ENCODE measurements at places on chromosomes 12 and 14.

DNA sequence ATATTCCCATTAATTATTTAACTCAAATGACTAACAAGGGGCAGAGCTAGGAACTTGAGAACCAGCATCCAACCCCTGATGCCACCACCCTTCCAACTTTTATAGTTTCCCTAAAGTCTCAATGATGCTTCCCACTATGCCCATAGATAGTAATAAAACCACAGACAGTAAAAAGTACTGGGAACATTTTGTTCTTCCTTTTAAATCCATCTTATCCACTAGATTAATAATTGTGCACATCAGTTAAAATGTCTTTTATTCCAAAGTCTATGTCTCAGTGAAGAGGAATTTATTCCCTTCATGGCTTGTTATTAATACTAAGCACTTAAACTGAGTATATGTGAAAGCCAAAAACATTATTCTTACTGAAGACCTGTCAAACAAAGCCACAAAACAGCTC is 45.8 kb downstream of the SINHCAF start:
- no peak for DNase-seq

- DNase-seq = no peak
Observed at GRCh38 chr12:69947897-69948296, 122.9 kb downstream of the MYRFL start.

- DNase-seq = no peak
Observed at GRCh38 chr12:83634726-83635267, 948.1 kb downstream of the TMTC2 start.

DNA sequence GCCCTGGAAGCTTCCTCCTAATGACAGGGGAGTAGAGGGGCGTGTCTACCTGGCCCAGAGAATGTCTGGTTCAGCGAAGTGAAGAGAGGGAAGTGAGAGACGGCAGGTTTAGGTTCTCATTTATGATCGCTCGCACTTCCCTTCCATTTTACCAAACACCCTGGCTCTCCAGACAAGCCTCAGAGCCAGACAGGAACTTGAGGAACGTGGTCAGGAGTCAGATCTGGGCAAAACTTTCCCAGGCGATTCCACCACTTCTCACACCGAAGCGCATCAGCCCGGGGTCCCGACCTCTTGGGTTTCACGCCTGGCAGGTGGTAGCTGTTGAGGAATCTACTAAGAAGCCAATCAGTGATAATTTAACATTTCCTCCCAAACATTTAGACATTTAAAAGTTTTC is 21.3 kb downstream of the ACTN1 start:
- DNase-seq = no peak

DNA sequence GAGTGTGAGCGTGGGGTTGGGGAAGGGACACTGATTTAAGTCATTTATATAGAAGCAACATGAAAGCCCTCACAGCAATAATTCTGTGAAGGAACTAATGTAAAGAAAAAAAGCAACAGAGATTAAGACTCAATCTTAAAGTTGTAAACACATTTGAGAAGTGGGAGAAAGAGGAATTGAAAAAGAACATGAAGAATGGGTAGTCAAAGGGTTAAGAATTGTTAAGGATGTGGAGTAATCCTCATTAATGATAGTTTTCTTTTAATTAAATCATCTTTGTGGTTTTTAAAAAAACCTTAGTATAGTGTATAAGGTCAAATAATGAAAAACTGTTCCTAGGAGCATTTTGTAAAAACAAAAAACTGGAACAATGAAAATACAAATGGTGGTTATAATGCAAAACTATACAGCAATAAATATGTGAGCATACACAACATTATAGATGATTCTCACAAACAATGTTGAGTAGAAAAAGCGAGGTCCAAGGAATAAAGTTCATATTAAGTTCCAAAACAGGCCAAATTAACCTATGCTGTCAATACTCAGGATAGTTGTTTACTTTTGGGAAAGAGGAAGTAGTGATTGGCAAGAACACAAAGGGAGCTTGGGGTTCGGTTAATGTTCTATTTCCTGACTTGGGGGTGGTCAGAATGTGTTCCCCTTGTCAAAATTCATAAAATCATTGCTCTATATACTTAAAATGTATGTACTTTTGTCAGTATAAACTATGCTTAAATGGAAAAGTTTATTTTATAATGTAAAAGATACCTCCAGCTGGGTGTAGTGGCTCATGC is 120.4 kb upstream of the ATF7IP start:
- no peak for DNase-seq

DNA sequence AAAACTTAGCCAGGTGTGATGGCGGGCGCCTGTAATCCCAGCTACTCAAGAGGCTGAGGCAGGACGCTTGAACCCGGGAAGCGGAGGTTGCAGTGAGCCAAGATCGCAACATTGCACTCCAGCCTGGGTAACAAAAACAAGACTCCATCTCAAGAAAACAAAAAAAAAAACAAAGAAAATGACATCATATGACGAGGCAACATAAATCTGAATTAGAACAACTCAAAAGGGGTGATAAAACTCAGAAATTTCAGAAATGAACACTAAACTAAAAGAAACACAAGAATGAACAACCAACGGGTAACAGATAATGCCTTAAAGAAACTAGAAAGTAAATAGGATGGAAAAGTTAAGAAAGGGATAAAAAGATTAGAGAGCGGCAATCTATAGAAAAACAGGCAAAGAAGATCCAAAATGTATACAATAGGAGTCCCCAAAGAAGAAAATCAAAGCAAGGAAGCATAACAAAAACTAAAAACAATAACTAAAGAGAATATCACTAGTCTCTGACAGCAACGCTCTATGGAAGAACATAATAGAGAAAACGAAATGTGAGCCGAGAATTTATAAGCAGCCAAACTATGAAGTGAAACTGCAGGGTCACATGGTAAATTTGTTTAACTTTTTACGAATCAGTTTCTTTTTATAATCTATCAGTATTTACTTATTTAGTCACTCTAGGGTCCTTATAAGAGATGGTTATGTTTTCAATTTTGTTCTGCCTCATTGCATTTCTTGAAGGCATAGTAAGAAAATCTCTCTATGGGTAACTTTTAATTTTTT is 45.7 kb downstream of the SPPL3 start:
- no peak for DNase-seq

DNA sequence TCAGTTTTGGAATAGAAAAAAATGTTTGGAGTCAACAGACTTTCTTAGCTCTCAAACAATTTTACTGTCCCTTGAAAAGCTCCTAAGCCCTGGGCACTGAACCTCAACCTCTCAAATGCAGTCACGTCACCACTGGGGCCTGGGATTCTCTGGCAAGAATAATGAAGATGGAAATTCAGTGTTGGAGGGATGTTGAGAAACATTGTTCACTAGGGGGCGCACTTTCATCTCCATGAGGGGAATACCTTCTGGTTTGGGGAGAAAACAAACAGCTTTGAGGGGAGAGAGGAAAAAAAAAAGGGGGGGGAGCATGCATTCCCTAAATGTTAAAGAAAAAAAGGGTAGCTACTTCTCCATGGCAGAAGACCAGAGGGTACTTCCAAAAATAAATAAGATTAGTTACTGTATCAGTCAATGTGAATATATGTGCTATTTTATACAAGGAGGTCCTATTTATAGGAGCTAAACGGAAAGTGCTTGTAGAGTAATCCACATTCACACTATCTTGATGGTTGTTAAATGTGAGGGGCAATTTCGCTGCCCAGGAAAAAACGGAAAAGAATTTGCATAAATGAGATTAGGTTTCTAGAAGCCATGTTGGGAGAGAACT is 5.8 kb upstream of the TBPL2 start:
- DNase-seq = peak; percentile 15

GRCh38 chr14:67059596-67059995 is 129.6 kb upstream of the GARIN2 start:
- no peak for DNase-seq
